ENCODE measurements at places on chromosomes 1 and 21.

GRCh38 chr21:31088474-31088751, 50.1 kb upstream of the KRTAP19-8 start:
- DNase-seq, result no peak

- DNase-seq, result no peak
Measured at GRCh38 chr1:110021285-110021684, 13.1 kb upstream of the STRIP1 start.

DNA sequence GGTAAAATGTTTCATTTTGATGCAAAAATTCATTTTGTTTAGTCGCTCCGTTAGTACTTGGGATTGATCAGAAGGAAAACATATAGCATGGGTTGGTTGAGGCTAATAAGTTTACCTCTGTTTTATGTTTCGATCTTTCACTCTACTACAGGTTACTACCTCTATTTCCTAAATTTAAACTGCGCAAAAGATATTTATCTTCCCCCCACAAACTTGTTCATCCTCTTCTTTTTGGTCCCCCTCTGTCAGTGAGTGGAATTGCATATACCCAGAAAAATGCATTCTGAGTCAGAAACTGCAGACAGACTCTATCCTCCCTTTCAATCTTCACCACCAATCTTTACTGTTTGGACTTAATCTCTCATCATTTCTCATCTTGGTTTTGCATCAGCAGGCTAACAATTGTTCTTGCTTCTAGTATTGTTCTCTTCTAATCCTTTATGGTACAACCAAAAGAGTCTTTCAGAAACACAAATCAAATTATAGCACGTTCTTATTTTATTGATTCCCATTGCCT, 316.0 kb upstream of the ADGRL4 start:
- no peak for DNase-seq

DNA sequence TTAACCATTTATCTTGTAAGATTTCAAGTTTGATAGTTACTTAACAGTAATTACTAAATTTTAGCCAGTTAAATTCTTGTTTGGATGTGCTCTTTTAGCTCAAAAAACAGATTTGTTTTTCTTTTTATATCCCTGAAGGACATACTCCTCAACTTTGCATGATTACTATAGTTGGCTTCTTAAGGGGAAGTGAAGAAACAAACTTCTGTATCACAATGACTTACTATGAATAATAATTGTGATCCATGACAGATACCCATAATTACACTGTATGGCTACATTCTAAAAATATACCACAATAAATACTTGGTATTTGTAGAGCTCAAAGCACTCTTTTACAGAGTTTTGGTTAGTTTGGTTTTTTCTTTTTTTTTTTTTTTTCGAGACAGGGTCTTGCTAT, 55.8 kb downstream of the IARS2 start:
- no peak for DNase-seq

DNA sequence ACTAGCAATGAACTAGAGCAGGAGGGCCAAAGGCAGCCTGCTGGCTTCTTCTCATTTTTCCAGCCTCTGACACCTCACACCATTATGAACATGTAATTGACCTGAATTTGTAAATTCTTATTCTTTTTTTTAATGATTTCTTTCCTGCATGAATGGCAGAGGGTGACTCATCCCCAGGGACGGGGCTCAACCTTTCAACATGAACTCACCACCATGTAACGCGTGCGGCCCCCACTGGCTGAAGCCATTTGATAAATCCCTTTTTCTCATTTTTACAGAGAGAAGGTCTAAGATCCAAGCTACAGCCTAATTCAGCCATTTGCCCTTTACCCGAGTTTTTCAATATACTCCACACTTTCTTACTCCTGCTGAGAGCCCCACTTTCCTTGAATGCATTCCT, 9.3 kb upstream of the ETS2 start:
- DNase-seq, result no peak

GRCh38 chr1:117596023-117596720, 9.7 kb upstream of the TENT5C start:
- no peak for DNase-seq

- no peak for DNase-seq
Measured at GRCh38 chr1:23741609-23742008, 1.7 kb upstream of the ELOA start.

GRCh38 chr1:36842448-36842847, 191.9 kb downstream of the GRIK3 start:
- no peak for DNase-seq

DNA sequence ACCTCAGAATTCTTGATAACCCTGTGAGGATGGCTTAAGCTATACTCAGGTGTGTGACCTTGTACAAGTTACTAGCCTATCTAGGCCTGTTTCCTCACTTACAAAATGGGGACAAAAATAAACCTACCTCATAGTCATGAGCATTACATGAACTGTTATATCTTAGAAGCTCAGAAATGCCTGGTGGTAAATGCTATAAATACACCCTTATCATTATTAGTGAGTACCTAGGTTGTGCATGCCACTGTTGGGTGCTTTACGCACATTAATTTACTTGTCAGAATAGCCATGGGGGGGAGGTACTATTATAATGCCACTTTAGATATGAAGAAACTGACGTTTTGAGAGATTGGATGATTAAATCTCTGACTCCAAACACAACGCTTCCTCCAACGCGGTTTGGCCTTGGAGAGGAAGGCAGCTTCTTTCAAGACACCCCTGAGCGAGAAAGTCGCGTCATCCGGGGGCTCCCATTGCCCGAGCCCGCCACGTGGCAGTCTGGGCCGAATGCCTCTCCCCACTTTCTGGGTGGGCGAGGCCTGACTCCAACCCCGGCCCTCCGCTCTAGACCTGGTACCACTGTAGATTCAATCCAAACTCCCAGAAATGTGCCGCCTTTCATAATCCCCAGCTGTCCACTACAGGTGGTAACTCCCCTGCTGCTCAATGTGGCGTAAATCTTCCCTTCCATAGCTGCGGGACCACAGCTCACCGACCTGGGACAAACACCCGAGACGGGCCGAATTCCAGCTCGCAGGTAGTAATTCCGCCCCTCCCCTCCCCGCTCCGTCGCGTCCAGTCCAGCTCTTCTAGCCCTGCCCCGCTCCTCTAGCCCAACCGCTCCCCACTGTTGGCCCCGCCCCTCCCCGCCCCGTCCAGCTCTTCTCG, 771 bp upstream of the RAD54L start:
- peak; percentile 66 for DNase-seq

DNA sequence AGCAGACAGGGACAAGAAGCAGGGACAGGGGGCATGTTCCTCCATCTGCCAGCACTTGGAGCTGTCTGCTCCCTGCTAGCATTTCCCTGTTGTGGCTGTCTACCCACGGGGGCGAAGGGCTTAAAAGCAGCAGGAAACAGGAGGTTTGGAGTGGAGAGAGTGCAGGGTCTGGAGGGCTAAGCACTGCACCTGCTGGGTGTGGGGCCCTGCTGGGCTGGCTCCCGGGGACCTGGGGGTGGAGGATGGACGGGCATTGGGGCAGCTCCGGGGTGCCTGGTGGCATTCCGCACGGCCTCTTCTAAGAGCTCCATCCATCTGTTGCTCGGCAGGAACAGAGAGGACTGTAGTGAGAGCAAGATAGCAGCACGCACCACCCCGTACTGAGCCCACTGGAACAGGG, 21.2 kb downstream of the LRRC71 start:
- DNase-seq, result no peak

DNA sequence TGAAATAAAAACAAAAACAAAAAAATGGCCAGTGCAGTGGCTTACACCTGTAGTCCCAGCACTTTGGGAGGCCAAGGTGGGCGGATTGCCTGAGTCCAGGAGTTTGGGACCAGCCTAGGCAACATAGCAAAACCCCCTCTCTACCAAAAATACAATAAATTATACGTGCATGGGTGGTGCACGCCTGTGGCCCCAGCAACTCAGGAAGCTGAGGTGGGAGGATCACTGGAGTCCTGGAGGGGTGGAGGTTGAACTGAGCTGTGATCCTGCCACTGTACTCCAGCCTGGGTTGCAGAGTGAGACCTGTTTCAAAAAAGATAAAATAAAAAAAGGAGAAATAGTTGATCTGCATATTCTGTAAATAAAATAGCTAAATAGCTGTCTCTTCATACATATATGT, 41.2 kb downstream of the HS2ST1 start:
- DNase-seq, result no peak

DNA sequence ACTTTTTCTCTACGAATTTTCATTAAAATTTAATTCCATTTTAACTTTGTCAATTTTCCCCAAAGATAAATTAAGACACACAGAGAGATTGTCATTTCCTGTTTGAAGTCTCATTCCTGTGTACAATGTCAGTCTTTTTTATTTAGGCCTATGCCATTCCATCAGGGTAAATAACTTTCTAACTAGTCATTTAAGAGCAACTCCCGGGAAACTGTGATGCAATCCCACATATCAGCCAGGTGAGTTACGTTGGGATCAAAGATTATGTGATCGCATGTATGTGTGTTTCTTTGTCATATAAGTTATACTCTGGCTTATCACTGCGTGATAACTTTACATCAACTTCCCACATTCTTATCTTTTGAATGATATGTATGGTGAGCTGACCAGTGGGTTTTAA, 86.1 kb upstream of the S1PR1 start:
- DNase-seq, result peak; percentile 30

GRCh38 chr1:246734866-246735265, 10.7 kb downstream of the SCCPDH start:
- no peak for DNase-seq

- peak; percentile 34 for DNase-seq
Measured at GRCh38 chr1:152777510-152778137, 2.7 kb downstream of the LCE1F start.

DNA sequence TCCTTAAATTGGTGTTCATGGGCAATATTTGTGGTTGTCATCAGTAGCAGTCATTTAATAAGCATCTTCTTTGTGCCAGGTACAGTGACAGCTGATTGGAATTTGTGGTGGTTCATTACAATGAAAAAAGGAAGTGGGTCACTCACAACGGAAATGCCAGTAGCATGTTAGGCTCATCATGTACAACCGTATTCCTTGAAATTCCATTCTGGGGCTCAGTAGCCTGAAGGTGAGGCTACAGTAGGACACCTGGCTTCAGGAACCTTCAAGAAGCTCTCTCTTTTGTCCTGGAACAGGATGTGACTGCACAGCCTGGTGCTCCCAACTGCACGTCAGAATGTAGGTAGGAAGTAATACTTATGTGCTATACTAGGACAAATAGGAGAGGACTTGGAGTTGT, 93.9 kb downstream of the ST3GAL3 start:
- DNase-seq, result no peak

DNA sequence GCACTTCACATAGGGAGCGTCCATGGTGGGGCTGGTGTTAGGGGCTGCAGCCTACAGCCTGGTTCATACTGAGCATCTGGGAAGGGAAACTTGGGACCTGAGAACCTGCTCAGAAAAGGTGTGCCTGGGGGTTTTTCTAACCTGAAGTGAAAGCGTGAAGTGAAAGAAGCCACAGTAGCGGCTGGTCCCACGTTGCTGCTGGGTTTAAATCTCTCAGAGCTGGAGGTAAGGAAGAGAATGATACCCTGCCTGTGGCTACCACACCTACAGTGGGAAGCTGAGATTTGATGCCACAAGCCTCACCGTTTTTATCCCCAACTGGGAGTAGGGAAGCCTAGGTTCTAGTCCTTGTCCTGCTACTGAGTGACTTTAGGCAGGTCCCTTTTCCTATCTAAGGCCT, 21.0 kb upstream of the FUCA1 start:
- no peak for DNase-seq

DNA sequence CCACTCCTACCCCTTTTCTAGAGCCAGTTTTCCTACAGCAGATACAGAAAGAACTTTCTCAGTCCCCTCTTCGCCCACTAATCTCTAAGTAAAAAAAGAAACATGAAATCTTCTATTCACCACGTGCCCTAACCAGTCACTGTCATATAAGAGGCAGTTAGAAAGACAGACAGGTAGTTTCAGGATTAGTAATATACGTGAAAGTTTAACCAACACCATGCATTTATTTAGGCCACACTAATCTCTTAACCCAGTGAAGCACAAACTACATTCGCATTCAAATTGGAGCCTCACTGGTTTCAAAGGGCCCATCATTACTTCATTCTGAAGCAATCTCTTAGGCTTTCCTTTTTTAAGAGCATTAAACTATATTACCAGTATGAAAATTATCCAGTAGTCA, 10.1 kb downstream of the GPATCH2 start:
- no peak for DNase-seq

DNA sequence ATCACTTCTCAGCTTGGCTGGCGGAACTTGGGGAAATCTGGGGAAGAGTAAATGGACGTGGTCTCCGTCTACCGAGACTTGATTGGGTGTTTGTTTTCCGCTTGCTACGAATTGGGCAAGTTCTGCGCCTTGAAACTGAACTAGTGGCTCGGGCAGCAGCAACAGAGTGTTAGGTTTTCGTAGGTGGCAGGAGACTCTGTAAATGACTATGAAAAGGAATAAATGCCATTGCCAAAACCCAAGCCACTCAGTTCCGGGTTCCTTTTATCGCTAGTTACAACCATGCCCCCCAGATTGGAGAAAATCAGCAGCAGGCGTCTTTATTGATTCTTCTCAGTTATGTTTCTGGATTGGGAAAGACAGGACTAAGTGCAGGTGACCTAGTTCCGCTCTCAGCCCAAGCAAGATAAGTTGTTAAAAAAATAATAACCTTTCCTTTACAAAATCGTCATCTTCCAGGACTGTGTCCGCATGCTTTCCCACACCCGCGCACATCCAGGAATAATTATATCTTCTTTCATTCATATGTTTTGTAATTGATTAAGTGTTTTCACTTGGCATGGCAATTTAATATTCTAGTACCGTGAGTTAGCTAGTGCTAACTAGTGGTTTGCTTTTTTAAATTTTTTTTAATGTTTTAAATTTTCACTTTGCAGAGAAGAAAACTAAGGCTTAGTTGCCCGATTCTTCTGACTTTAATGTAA, 3.4 kb downstream of the LHX9 start:
- no peak for DNase-seq

DNA sequence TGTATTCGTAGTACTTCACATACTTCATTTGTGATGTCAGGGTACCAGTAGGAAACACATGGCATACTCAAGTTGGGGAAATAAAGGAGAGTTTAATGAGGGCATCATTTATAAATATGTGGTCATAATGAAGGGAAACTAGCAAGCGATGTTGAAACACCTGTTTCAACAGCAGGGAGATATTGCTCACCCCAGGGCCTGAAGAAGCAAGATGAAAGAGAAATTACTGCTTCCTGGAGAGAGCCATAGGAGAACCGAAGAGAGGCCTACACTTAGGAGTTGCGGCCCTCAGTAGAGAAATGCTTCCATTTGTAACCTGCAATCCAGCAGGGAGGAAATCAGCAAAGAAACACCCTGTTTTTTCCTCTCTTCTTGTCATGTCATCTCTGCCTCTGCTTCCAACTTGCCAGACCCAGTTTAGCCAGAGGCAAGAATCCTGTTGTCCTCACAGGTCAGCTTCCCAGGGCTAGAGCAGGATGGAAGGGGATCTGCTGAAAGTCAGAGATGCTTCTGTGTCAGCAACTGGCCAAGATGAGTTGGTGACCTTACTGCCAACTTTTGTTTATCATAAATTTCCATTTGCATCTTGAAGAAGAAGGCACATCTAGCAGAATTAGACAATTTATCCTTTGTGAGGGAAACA, 67.6 kb upstream of the TSPAN2 start:
- no peak for DNase-seq

GRCh38 chr1:41641475-41641814, 157.0 kb upstream of the EDN2 start:
- no peak for DNase-seq

- DNase-seq, result no peak
Measured at GRCh38 chr21:26115305-26115704, 55.3 kb downstream of the APP start.

- DNase-seq, result no peak
Measured at GRCh38 chr1:217627431-217627830, 3.5 kb downstream of the GPATCH2 start.

Data from RKO (cell line).